ENCODE measurements at places on chromosomes 4 and X.

DNA sequence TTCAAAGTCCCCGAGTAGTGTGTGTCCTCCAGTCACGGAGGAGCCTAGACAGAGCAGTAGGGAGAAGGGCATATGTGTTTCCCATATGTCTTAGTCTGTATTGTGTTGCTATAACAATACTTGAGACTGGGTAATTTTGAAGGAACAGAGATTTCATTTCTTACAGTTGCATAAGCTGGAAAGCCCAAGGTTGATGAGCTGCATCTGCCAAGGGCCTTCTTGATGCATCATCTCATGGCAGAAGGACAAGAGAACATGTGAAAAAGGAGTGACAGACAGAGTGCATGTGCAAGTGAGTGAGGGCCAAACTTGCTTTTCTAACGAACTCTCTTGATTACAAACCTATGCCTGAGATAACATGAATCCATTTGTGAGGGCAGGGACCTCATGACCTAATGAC lies 243.4 kb downstream of the ARHGAP10 start:
- no peak for DNase-seq

- no peak for DNase-seq
Measured at GRCh38 chr4:185713272-185713671, 98.7 kb downstream of the SORBS2 start.

DNA sequence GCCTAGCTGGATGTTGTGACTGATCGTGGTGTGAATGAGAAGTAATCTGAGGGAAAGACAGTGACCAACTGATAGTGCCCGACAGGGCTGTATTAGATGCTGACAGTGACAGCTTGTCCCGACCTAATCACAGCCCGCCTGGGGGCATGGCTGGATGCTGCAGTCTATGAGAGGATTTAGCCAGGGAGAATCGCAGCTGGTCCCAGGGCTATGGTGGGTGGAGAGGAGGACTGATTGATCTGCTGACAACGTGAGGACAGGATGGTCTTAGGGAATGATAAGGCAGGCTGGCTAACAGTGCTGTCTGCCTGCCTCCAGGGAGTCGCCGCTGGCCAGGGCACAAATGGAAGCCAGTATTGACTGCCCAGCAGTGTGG lies 621 bp upstream of the SUV39H1 start:
- DNase-seq: no peak

DNA sequence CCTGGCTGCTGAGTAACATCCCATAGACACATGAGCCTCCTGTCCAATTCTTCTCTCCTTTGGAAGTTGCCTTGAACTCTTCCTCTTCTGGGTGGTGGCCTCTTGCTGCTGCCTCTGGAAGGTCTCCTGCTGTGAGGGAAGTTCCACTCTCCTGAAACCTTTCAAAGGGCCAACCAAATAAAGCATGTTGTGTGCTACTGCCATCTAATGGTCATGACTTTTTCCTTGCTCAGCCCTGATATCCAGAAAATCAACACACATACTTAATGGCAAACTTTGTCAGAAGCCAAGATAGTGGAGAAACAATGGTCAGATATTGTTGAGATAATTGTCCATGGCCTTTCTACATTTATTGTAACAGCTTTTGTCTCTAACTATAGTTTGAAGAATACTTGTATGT lies 19.1 kb upstream of the ZXDA start:
- no peak for DNase-seq

- DNase-seq: peak; percentile 19
Measured at GRCh38 chrX:80808881-80809411, 731 bp downstream of the BRWD3 start.

- DNase-seq: no peak
Measured at GRCh38 chr4:25019501-25019900, 11.2 kb downstream of the LGI2 start.

GRCh38 chr4:183571350-183571941 lies 66.6 kb downstream of the ING2 start:
- DNase-seq: no peak

DNA sequence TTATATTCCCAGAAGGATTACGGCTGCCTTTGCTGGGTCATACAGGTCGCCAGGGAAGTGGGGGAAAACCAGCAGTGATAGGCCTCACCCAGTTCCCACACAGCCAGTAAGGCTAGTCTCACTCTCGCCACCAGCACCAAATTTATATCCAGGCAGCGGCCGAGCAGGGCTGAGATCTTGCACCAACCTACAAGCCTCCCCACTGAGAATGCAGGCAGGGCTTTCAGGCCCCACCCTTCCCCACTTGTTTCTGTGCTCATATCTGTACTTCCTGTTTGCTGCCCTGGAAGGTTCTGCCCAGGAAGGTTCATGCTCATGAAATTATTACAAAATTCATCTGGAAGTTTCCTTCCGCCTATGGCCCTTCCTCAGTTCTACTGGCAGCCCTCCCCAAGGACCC lies 179.7 kb downstream of the STIM2 start:
- DNase-seq: no peak

DNA sequence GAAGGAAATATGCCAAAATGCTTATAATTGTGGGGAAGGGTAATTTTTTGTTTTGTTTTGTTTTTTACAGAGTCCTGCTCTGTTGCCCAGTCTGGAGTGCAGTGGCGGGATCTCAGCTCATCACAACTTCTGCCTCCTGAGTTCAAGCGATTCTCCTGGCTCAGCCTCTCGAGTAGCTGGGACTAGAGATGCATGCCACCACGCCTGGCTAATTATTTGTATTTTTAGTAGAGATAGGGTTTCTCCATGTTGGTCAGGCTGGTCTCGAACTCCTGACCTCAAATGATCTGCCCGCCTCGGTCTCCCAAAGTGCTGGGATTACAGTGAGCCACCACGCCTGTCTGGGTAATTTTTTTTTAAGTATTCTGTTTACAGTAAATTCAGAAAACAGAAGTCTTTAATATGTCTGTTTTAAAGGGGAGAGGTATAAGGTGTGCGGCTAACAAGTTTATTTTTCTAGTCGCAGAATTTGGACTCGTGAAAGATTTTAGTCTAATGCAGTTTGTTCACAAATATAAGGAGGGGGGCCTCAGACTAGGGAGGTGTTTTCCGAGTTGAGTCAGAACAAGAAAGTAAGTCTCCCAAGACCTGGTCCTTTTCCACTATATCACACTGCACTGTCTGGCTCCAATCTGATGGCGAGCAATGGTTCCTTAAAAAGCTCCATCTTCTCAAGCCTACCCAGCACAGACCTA lies 1.5 kb downstream of the ACSL1 start:
- DNase-seq: no peak

GRCh38 chrX:93419642-93420041 lies 253.7 kb downstream of the NAP1L3 start:
- no peak for DNase-seq

DNA sequence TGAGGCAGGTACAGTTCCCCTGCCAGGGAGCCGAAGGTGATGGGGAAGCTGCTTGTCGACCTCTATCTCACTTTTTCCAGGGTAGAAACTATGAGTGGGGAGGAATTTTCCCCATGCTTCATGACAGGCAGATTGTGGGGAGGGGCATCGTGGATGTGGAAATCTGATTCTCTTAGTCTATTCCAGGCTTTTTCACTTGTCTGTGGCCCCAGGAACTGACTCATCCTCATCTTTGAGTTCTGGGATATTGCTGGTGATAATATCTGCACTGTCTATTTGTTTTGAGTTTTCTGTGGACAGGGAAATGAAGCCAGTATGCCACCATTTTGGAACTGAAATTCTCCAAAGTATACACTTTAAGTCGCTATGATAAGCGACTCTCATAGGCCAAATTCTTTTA lies 7.6 kb upstream of the TLR2 start:
- no peak for DNase-seq

GRCh38 chr4:183471946-183472708 lies 27.7 kb downstream of the CDKN2AIP start:
- peak; percentile 87 for DNase-seq

DNA sequence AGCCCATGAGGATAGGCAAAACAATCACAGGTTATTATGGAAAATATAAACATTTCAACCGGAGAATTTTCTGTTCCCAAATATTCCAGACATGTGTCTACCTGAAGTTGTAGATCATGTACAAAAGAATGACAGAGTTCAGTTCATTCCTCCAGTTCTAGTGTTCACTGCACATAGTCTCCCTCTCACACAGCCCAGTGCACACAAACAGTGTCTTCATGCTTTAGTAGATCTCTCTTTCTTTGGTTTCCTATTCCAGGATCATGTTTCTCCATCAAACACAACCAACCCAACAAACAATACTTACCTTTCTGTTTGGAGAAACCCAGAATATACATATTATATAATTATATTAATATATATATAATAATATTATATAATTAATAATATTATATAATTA lies 671.9 kb downstream of the TRIML1 start:
- DNase-seq: no peak

DNA sequence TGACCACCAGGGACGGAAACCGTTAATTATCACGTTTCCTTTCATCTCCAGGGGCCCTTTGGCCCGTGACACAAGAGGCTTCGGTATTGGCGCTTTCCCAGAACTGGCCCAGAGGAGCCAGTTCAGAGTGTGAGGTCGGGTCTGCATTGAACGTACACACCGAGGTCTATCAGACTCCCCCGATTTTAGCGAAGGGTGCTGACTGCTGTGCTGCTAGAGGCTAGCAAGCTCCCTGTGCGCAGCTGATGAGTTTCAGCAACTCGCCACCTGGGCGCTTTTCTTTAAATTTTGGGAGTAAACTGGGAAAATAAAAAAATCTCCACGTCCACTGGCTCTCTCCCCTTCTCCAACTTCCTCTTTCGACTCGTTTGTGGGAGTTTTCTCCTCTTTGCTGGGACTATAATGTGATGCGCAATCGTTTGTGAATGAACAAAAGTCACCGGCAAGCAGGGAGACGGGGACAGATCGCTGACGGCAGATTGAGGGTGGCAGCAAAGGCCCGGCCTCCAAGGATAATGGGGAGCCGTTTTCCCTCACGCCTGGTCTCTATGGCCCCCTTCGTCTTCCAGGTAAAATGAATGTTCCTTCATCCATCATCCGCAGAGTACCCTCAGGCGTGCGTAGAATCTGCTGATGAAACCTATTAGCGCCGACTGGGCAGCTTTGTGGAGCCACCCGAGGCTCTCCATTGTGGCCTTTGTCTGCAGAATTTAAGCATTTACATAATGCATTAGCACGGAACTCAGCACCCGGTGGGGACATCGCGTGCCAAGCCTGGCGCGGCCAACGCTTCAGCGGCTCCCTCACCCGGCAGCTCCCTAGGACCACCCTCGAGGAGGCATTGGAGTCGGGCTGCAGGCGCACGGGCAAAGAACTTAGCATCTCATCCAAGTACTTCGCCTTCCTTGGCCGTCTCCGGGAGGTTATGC lies 1.6 kb upstream of the LRAT start:
- DNase-seq: no peak

DNA sequence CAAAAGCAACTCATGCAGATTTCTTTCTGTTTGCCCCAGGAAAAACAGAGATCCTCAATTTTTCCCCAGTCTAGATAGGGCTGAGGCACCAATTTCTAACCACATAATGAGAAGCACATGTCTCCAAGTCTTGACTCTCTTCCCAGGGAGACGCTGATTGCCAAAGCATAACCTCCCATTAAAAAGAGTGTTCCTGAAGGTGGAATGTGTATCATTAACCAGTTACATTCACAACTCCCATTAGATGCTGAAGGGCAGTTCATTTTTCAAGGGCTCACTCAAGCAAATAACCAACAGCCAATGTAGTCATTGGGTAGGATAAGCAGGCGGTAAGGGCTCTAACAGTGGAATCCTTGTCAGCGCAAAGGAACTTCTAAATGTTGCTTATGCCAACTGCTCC lies 27.5 kb downstream of the TMEM47 start:
- DNase-seq: peak; percentile 33

GRCh38 chr4:127632420-127633403 lies at the start of gene INTU:
INTU (plus strand) TSS chr4:127632957; CDS start chr4:127633035, 78 bp downstream.
- DNase-seq: peak; percentile 97

GRCh38 chr4:169922632-169923276 lies 103.4 kb downstream of the MFAP3L start:
- no peak for DNase-seq

GRCh38 chrX:121322159-121322558 lies 274.7 kb downstream of the GLUD2 start:
- no peak for DNase-seq

DNA sequence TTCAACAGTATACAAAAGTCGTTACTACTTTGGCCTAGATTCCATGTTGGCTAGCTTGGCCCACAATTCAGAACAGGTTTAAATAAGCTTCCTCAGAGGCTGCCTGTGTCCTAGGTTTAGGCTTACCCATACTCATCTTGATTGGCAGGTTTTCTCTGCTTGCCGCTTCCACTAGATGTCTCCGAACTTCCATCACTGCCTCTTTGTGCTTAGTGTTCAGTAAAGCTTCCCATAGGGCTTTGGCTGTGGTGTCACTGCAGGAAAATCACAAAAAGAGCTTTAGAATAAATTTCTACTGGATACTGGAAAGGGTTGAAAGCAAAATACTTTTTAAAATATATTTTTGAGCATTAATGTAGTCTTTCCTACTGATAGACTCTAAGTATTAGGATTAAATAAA lies 52.4 kb downstream of the SCFD2 start:
- peak; percentile 19 for DNase-seq

GRCh38 chrX:141662781-141663180 lies 35.8 kb downstream of the SPANXD start:
- no peak for DNase-seq

GRCh38 chr4:104811727-104812126 lies 317.0 kb upstream of the CXXC4 start:
- no peak for DNase-seq

DNA sequence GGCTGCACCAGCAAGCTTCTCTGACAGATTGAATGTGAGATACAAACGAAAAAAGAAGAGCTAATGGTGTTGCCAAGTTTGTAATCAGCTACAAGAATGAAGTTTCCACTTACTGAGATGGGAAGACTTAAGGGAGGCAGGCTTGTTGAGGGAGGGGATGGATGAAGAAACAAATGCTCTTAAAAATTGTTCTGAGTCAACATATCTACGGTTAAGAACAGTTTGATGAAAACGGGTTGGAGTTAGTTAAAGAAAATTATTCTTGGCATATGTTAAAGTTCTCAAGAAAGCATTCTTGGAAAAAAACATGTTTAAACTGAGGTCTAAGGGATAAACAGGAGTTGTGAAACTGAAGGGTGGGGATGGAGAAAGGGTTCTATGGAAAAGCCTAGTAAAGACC lies 816.3 kb upstream of the HS3ST1 start:
- no peak for DNase-seq

DNA sequence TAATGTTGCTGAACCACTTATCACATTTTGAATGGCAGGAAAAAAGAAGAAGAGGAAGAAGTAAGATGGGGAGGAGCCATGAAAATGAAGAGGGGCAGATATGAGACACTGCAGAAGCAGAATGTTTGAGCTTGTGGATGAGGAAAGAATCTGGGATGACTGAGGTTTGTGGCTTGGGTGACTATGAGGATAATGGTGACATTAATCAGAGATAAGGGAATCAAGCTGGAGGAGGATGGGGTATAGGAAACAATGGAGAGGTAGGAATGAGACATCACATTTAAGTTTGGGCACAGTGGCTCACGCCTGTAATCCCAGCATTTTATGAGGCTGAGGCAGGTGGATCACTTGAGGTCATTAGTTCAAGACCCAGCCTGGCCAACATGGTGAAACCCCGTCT lies 19.1 kb upstream of the PHF8 start:
- no peak for DNase-seq

- DNase-seq: no peak
Measured at GRCh38 chrX:3094261-3094660, 53.0 kb downstream of the ARSF start.

All from right hindlimb (tissue), 1 donor.